Right lung (tissue), 10 donors: ENCODE measurements at places on chromosomes 5 and 9. TPM values are rescaled to one million over a fixed set of nuclear protein-coding genes. Genes with fewer than 3 reads are reported as not detected.
A peak's percentile ranks its signal among the peaks of the same experiment; 100 is the strongest.

GRCh38 chr5:122355324-122355723 is 43.3 kb downstream of the SNCAIP start:
- DNase-seq: no peak

DNA sequence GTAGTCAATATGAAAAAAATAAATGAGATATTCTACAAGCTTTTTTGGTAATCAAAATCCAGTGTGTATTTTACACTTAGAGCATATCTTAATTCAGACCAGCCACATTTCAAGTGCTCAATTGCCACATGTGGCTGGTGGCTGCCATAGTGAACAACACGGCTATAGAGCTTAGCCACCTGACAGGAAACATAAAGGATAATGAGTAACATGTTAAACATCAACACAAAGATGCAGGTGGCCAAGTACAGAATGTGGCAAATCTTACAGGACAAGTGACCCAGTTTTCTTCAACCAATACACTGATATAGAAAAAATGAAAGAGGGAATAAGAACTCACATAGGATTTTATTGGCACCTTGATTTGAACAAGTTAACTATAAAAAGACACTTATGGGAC is 61.4 kb downstream of the KIF24 start:
- DNase-seq: no peak

DNA sequence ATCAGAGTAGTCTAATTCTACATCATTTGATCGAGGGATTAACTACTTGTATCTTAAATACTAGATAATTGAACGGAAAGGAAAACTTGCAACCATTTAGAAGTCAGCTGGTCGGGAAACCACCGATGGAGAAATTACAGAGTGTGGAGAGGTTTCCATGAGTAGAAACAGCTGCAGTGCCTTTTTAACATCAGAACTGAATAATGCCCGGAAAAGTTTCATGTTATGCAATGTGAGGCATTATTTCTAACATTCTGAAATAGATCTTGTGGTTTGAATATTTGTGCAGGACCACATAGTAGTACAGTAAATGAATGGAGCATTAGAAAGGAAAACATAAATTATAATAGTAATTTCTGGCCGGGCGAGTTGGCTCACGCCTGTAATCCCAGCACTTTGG is 88.1 kb upstream of the RNF180 start:
- DNase-seq: peak; percentile 49

- peak; percentile 15 for DNase-seq
These were observed 38.0 kb downstream of the PAX5 start for GRCh38 chr9:36995927-36996705.

The CD180 gene
- polyA plus RNA-seq: 0.50 TPM

DNA sequence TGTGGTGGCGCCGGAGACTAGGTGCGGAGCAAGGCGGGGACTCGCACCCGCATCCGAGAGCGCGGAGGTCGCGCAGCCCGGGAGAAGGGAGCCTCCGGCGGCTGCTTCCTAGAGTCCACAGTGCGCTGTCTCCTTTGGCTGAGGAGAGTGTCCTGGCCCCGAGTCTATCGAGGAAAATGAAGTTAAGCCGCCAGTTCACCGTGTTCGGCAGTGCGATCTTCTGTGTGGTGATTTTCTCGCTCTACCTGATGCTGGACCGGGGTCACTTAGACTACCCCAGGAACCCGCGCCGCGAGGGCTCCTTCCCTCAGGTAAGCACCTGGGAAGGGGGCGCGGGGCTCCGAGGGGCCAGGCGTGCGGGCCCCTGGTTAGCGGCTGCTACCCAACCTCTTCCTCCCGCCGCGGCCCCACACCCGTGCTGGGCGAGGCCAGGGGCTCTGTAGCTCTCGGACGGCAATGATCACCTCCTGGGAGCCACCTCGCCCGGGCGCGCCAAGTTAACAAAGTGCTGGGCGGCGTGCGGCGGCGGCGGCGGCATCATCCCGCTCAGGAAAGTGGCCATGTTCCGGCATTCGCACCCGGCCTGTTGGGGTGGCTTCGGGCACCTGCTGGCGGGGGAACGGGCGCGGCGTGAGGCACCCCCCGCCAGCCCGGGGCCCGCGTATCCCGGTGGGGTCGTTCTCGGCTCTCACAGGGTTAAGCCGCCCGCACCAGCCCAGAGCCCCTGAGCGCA is 681 bp downstream of the MAN2A1 start:
- DNase-seq: no peak
